ENCODE measurements at places on chromosomes 4 and X.

GRCh38 chr4:145566768-145567167 lies 52.4 kb upstream of the MMAA start:
- DNase-seq, result no peak

- DNase-seq, result no peak
Observed at GRCh38 chr4:2272026-2272827, 10.3 kb upstream of the MXD4 start.

GRCh38 chr4:159077702-159078495 lies 25.0 kb upstream of the RAPGEF2 start:
- DNase-seq, result no peak

DNA sequence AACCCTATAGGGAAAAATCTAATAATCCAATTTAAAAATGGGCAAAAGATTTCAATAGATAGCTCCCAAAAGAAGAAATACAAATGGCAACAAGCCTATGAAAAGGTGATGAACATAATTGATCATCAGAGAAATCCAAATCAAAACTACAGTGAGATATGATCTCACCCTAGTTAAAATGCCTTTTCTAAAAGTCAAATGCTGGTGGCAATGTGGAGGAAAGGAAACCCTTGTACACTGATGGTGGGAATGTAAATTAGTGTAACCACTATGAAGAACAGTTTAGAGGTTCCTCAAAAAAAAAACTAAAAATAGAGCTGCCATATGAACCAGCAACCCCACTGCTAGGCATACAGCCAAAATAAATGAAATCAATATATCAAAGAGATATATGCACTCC lies 44.5 kb downstream of the STPG2 start:
- DNase-seq, result no peak

DNA sequence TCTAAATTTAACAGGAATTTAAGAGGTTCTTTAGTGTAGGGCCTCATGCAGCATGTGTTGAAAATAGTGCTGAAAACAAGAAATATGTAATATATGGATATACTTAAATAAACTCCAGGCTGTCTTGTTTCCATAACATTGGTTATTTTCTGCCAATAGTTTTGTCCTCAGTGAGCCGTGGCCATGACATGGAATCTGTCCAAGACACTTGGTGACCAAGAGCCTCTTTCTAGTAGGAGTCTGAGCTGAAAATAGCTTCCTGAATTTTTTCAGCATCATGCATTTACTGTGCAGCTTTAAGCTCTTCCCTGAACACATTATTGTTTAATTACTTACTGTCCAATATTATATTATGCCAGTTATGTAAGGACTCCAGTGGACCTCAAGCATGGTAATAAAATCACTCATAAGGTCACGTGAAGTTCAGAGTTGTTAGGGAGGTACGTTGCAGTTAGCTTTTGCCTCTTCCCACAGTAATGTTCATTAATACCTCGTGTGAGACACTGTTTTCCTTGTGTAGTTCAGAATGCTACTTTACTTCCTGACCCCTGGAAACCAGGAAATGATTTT lies 488.2 kb downstream of the GRID2 start:
- DNase-seq, result no peak

DNA sequence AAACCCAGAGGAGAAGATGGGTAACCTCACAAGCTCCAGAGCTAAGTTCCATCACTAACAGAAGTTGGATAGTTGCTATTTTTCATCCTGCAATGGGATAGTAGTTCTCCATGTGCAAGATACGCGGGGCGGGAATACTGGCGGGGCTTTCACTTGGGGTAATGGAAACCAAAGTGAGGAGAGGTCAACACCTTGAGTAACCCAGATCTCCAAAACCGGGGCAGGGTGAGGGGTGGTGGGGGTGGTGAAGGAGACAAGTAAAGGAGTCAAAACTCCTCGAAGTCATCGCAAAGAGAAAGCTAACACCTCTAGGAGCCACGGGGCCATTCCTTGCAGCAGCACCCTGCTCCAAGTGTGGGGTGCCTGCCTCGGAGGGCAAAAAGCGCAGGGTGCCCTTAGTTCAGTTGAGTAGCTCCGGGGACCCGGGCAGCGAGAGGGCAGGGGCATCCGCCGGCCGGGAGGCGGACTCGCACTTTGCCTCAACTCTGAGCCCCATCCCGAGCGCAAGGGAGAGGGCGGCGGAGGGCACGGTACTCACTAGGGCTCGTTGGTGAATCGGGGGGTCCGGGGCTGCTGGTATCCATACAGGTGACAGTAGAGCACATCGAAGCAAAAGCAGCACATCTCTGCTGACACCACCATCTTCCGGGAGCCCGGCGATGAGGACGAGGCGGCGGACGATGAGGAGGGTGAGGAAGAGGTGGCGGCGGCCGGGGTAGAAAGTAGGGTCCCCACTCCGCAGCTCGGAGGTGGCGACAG lies 645 bp downstream of the AMMECR1 start:
- no peak for DNase-seq

- DNase-seq, result no peak
Observed at GRCh38 chrX:150184491-150184890, 178.6 kb upstream of the MAMLD1 start.

DNA sequence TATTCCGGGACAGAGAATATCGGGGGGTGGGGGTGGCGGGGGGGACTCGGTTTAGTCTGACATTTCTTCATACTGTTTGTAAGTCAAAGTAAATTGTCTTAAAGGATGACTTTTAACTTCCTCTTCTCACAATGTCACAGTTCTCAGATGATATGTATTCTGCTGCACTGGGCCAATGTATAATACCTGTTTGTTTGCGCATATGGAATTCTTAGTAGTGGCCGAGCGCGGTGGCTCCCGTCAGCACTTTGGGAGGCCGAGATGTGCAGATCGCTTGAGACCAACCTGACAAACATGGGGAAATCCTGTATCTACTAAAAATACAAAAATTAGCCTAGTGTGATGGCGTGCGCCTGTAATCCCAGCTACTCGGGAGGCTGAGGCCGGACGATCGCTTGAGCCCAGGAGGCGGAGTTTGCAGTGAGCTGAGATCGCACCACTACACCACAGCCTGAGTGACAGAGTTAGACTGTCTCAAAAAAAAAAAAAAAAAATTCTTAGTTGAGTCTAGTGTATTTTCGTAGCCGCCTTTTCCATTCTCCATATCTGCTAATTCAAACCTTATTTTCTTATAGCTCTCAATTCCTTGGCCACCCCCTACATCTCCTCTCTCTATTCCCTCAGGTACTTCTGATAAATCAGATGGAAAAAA lies 851 bp downstream of the POLR2B start:
- no peak for DNase-seq

- no peak for DNase-seq
Observed at GRCh38 chrX:114134465-114134864, 449.4 kb upstream of the HTR2C start.

- no peak for DNase-seq
Observed at GRCh38 chrX:38929966-38930421, 128.7 kb downstream of the MID1IP1 start.

- DNase-seq, result no peak
Observed at GRCh38 chr4:16783119-16783518, 115.3 kb downstream of the LDB2 start.

GRCh38 chrX:13101441-13102139 lies 57.2 kb upstream of the FAM9C start:
- DNase-seq, result peak; percentile 0

DNA sequence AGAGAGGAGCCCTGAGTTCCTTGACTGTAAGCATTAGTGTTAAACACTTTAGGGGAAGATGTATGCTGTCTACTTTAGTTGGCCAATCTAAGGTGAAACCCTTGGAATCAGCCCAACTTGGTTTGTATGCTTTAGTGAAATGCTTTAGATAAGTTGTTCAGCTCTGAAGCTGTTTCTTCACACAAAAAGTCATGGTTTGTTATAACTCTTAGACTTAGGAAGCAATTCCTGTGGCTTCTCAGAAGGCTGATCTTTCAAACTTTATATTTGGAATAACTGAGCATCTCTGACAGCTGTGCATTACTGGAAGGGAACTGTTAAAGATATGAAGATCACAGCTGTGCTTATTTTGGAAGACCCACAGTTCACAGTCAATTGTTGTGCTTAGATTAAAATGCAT lies 714.1 kb downstream of the FAT4 start:
- DNase-seq, result no peak

GRCh38 chr4:24054910-24055309 lies 165.1 kb upstream of the PPARGC1A start:
- no peak for DNase-seq

DNA sequence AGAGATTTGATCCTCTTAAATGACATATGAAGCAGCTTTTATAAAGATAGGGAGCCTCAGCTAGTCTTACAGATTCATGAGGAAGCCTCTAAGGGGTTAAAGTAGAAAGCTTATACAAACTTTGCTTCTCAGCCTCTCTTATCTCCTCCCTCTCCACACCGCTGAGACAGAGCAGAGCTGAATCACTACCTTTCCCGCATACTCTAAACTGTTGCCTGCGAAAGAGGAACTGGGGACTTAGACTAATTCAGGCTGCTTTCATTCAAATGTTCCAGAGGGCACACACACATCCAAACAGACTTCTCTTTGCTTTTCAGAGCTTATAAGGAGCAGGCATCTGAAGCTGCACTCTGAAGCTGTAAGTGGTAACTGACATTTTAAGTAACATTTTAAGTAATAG lies at the start of gene SERTM2:
SERTM2 (plus strand) TSS at position 169 of the 400 bp plus-strand sequence. CDS start 7,213 bp downstream, outside the sequence.
- DNase-seq, result no peak

GRCh38 chrX:16119353-16120220 lies 3.8 kb upstream of the GRPR start:
- DNase-seq, result no peak

DNA sequence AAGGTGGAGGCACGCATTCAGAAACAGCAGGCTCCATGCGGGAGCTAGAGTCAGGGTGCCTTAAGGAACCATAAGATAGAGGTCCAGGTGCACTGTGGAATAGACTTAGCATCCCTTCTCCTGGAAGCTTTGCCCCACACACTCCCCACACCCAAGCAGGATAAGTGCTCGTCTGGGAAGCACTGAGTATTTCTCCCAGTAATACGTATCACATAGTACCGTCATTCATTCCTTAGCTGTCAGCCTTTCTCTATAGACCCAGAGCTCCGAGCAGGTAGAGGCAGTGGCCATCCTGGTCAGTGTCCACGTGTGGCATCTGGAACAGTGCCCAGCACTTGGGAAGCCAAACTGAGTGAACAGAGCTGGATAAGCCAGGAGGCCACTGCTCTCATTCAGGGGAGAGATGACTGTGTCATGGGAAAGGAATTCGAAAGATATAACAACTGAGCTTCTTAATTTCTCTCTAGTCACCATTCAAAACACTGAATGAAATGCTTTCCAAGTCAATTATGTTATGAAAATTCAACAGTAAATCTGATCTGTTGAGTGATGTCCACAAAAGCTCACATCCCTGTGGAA lies 9.9 kb downstream of the APBB2 start:
- no peak for DNase-seq

DNA sequence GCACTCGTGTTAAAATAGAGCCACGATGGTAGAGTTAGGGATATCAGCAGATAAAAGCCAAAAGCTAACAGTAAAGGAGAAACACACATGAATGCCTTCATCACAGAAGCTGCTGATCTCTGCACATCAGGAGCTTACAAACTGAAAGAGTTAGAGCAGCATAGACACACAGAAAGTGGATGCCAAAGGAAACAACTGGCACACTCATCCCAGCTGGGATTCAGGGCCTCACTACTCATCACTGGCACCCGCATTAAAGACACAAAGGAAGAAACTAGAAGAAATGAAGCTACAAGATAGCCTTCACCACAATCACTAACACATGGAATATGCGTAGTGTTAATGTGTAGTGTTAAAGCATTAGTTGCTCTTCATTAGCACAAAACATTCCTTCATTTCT lies 156.4 kb upstream of the TBL1X start:
- DNase-seq, result no peak

DNA sequence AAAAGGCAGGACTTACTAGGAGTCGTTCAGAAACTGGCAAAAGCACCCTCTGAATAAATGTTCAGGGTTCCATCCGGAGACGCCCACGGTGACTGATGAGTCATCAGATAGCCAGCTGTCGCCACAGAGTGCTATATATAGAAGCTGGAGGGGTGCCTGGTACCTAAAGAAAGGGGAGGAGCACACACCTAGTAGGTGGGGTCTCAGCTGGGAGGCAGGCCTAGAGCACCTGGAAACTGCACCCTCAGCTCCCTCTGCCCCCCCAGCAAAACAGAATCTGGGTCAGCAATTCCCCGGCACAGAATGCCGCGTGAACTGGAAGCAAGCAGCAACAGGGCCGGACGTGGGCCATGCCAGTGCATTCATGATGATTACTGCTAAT lies 242.0 kb downstream of the BCOR start:
- peak; percentile 20 for DNase-seq

DNA sequence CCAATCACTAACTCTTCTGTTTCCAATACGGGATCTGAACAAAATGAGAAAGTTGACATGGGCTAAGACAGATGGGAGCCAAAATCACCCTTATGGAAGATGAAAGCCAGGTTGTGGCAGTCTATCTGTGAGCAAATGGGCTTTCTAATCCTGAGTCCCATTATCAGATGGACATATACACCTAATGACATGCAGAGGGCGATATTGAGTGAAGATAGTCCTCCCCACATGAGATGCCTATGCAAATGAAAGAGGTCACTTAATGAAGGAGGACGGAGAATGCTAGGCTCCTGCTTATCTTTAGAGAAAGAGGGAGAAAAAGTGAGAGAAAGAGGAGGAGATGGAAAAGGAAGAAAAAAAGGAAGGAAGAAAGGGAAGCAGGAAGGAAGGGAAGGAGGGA lies 547.5 kb downstream of the NLGN4X start:
- no peak for DNase-seq

DNA sequence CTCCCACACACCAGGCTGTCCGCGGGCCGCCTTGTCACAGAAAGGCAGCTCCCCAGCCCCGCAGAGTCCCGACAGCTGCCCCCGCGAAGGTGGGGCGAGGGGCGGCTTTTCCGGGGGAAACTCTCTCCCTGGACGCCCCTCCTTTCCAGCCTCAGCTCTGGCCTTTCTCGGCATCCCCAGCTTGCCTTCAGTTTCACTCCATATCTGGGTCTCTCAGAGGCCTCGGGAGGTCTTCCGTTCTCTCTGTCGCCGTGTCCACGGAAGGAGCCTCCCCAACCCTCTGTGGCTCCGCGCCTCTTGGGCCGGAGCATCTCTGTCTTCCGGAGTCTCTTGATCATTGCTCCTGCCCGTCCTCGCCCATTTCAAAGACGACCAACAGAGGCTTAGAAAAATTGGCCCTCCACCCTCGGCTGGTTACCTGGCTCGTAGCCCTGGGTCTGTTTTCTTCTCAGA lies 6.1 kb upstream of the MSX1 start:
- no peak for DNase-seq

DNA sequence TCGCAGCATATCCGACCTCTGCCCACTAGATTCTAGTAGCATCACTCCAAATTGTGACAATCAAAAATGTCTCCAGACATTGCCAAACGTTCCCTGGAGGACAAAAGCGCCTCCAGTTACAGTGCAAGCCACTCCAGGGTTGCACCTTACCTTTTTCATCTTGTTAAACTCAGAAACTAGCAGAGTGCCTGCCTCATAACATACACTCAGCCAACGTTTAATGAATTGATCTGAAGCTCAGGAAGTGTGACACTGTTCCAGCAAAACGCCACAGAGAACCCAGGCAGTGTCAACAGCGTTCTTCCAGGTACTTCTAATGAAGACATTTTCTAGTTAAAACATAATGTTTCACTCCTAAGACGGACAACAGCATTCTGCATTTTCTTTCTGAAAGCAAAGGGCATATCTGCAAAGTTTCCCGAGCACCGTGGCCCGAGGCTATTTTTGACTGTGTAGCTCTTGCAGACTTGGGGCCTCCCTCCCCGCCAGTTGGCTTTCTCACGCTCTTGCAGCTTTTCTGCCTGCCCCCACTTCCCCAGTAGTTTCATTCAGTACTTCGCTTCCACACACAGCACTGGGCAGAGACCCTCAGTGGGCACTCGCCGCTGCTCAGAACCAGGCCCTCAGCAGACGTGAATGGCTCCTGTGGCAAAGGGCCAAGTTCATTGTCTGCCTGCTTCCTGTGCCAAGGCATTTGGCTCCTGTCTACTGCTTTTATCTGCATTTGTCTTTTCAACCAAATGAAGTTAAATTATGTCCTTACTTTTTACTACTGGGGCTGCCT lies 133.4 kb upstream of the TTC29 start:
- DNase-seq, result no peak

All from SHP77 treated with DMSO at 0.1 percent for 48 hours (cell line).